BJ (cell line): ENCODE measurements at places on chromosomes 6 and 20.

GRCh38 chr6:89398762-89399525 lies 13.1 kb downstream of the RRAGD start:
- no peak for DNase-seq

GRCh38 chr6:43950051-43950605 lies 177.1 kb downstream of the MRPL14 start:
- no peak for DNase-seq

- DNase-seq: no peak
Observed at GRCh38 chr6:157660414-157660813, 162.6 kb upstream of the SNX9 start.

GRCh38 chr20:2387180-2387577 lies 6.5 kb downstream of the TGM6 start:
- DNase-seq: no peak

GRCh38 chr20:49867453-49868215 lies 47.7 kb downstream of the SPATA2 start:
- DNase-seq: no peak
